ENCODE measurements at places on chromosomes 2 and 18. TPM values are rescaled to one million over a fixed set of nuclear protein-coding genes. Genes with fewer than 3 reads are reported as not detected.

HOXD10 gene
- not detected for total RNA-seq

CCDC68 gene
- total RNA-seq, result 0.33 TPM

CXCR1 gene
- total RNA-seq, result not detected

HOXD1 gene
- total RNA-seq, result not detected

FBLN7 gene
- total RNA-seq, result 0.71 TPM

MRPL44 gene
- total RNA-seq, result 29.9 TPM

KIF5C gene
- 2.6 TPM for total RNA-seq

DUSP28 gene
- total RNA-seq, result 11.5 TPM

TGFA gene
- 0.31 TPM for total RNA-seq

KYNU gene
- 43.8 TPM for total RNA-seq

CIB4 gene
- total RNA-seq, result not detected

Data from activated B cell treated with CpG ODN at 0.5 μM for 24 hours (primary cell).